Aorta (tissue), 5 donors: ENCODE measurements at places on chromosomes 2 and 18. TPM values are rescaled to one million over a fixed set of nuclear protein-coding genes. Genes with fewer than 3 reads are reported as not detected.

- H3K27ac ChIP-seq: no peak overlapping the region
- no peaks in the 10 kb centered on the region for H3K27me3 ChIP-seq
- no peak for DNase-seq
- H3K4me3 ChIP-seq: no peak overlapping the region
- H3K36me3 ChIP-seq: no peaks in the 10 kb centered on the region
These were observed 36.5 kb downstream of the ZRANB3 start for GRCh38 chr2:135494503-135494902.

GRCh38 chr2:209648714-209649113, 122.9 kb upstream of the UNC80 start:
- no peaks in the 10 kb centered on the region for H3K36me3 ChIP-seq
- no peaks in the 10 kb centered on the region for H3K27me3 ChIP-seq

SFT2D3 gene
- 4.9 TPM for total RNA-seq

MDH1B gene
- total RNA-seq: 0.93 TPM

DNA sequence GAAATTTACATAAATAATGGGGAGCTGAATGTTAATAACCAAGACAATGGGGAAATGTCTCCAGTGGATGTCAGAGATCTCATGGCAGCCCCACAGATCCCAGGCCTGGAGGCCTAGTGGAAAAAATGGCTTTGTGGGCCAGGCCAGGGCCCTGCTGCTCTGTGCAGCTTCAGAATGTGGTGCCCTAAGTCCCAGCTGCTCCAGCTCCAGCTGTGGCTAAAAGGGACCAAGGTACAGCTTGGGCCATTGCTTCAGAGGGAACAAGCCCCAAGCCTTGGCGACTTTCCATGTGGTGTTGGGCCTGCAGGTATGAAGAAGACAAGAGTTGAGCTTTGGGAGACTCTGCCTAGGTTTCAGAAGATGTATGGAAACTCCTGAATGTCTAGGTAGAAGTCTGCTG, 658.2 kb downstream of the NUP35 start:
- H3K36me3 ChIP-seq: no peaks in the 10 kb centered on the region
- no peak overlapping the region for H3K4me3 ChIP-seq
- H3K27me3 ChIP-seq: no peaks in the 10 kb centered on the region
- no peak overlapping the region for H3K27ac ChIP-seq

DNA sequence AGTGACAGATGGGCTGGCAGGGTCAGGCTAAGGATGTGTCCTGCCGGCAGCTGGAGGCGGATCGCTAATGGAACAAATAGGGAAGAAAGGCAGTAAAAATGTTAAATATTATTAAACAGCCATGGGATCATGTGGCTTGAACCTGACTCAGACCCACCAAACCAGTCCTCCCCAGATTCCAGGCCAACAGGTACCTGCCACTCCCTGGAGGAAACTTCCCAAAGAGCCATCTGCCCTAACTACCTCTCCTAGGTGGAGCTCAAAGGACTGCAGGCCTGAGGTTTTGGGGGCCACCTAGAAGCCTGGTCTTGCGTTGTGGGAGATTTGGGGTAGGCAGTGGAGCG, 34.3 kb downstream of the CIB4 start:
- no peaks in the 10 kb centered on the region for H3K36me3 ChIP-seq
- no peak for DNase-seq
- H3K4me1 ChIP-seq: no peaks in the 10 kb centered on the region
- H3K4me3 ChIP-seq: no peak overlapping the region
